Immature natural killer cell (primary cell): ENCODE measurements at places on chromosomes 11 and 22.
A peak's percentile ranks its signal among the peaks of the same experiment; 100 is the strongest.

- DNase-seq = no peak
These were observed 365.5 kb downstream of the SHANK2 start for GRCh38 chr11:70886676-70887541.

DNA sequence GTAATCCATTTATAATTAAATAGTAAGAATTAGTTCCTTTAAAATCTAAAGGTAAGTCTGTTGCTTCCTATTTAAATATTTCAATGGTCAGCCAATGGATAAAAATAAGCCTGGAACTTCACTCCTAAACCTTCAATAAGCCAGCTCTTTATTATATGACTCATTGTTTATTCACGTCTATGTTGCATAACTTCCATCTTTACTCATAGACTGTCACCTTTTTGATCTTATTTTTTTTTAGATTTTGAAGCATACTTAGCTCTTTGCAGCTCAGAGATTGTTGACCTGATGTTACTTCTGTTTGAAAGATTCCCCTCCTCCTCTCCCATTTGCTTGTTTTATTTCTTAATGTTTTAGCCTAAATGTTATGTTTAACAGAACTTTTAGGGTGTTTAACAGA is 1571.2 kb upstream of the RAG2 start:
- no peak for DNase-seq

DNA sequence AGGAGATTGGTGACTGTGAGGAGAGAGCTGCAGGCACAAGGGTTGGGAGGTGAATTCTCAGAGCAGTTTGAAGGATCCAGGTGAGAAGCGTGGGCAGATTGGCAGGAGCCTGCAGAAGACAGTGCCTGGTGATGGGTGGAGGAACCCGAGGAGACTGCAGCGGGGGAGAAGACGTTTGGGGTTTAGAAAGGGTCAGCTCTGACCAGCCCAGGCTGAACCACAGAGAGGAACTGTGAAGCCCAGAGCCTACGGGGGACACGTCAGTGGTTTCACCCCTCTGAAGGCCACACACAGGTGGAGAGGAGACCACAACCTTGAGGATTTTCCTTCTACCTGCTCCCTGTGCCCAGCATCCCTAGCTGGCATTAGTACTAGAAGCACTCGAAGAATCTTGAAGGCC is 154.8 kb upstream of the TBCEL start:
- DNase-seq = no peak

- no peak for DNase-seq
These were observed at the start of gene TIMP3 for GRCh38 chr22:32801537-32802236. TIMP3 (plus strand) TSS chr22:32801705; CDS start chr22:32802002, 297 bp downstream.

DNA sequence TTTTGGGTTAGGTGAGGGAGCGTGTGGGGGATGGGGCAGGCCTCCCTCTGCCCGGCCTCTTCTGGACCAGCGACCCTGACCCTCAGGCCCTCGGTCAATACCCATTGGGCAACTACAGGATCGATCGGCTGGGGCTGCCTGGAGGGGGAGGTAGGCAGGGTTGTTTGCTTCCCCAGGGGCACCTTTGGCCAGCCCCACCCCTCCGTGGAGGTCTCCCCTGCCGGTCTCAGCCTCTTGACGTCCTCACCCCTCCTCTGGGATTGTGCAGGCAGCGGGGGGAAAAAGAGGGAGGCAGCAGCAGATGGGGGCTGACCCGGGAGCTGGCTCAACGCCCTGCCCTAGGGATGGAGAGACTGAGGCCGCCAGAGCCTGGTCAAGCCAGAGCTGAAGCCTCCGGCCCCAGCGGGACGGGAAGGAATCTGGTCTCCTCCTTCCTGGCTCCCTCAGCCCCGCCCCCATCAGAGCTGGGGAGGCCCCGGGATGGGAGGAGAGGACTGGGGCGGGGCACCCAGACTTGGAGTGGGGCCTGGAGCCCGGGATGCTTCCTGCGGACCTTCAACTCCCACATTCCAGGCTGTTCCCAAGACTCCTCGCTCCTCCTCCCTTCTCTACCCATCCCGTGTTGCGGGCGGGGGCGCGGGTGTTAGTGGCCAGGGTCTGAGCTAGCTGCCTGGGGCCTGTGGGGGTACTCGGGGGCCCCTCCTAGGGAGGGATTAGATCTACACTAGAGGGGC is 14.4 kb upstream of the CDC42EP1 start:
- no peak for DNase-seq

DNA sequence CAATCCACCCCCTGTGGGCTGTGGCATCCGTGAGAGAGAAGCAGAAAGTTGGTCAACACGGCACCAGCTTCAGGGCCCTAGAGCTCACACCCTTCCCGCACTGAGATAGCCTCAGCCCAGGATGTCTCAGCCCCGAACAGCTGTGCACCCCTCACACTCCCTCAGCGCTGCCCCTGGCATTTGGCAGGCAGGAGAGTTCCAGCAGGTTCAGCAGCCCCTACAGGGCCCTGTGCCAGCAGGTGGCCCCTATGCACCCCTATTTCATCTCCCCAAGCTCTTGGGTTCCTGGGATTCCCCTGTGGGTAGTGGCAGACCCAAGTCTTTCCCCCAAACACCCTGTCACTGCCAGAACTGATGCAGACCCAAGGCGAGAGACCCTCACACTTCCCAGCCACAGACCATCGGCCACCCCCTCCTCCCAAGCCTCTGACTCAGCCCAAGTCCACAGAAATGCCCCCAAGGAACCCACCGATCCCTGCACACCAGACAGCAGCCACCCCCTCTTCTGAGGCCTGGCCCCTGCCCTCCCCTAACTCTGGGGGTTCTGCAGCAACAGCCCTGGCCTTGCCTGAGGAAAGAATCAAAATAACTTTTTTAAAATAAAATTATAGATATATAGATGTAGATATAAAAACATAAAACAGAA is 183.6 kb downstream of the IGLL1 start:
- no peak for DNase-seq

GRCh38 chr11:112834277-112834755 is 126.9 kb upstream of the NCAM1 start:
- no peak for DNase-seq

GRCh38 chr11:132111838-132112237 is 741.4 kb downstream of the NTM start:
- DNase-seq = no peak

GRCh38 chr11:63573881-63574855 is 11.0 kb upstream of the PLAAT2 start:
- DNase-seq = peak; percentile 63
